ENCODE measurements at places on chromosomes 4 and X. TPM values are rescaled to one million over a fixed set of nuclear protein-coding genes. Genes with fewer than 3 reads are reported as not detected.

Gene DDIT4L
- 3.9 TPM for total RNA-seq

Gene CENPI
- total RNA-seq: 24.2 TPM

Gene JADE3
- 4.7 TPM for total RNA-seq

Gene TRIM2
- total RNA-seq: 52.2 TPM

Gene SPOCK3
- total RNA-seq: not detected

GRCh38 chrX:77704881-77705280 lies 81.1 kb downstream of the ATRX start:
- no peak for DNase-seq

- DNase-seq: no peak
These were observed 51.7 kb downstream of the TMEM154 start for GRCh38 chr4:152628128-152628527.

DNA sequence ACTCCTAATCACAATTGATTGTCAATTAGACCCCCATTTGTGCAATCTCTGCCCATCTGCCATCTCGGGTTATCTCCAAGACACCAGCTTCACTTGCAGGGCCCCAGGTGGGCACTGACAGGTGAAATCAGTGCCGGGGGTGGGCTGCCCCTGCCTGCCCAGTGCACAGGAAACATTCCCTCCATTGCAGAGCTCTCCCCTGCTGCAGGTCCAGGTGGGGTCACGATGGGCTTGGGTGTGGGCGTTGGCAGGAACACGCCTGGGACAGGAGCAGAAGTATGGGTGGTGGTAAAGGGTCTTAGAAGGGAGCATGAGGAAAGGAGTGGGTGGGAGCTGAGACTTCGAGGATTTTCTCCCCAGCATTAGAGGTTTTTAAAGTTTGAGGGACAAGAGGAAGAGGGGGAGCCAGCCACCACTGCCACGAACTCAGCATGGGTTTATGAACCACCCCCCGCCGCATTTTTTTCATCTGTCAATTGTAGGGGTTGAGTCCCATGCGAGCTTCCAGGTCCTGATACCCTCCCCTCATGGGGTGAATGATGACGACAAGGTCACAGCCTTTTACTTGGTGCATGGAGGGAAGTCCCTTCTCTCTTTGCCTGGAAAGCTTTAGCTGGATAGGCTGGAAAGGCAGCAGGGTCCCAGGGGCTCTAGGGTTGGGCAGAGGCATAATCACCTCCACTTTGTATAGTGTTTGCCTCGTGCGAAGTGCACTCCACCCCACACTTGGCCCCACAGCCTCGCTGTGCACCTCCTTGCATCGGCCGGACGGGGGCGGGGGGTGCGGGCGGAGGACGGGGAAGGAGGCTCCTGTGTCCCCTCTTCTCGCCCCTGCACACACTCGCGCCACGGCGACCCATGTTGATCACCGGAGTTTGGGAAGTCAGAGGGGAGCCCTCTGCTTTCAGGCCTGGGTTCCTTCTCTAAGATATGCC lies 3.5 kb upstream of the NKX1-1 start:
- DNase-seq: no peak

DNA sequence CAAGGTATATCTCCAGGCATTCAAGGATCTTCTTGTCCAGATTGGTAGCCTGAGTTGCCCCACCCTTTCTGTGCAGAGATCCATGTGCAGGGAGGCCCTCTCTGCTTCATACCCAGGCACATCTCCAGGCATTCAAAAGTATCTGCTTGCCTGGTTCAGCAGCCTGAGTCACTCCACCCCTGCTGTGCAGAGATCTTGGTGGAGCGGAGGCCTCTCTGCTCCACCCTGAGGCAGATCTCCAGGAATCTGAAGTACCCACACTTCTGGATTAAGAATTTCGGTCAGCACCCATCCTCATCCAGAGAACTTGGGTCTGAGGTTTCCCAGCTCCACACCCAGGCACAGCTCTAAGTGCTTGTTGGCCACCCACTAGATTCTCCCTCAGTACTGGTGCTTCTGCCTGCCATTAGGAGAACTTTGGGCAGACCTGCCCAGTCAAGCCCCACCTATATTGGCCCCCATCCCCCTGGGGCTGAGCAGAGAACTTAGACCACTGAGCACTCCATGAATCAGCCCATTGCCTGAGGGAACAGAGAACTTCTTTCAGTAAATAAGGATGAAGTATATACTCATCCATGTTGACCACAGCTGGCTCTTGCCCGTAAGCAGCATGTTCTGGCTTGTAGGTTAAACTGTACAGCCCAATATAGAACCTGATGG lies 199.5 kb upstream of the ZCCHC13 start:
- peak; percentile 5 for DNase-seq

DNA sequence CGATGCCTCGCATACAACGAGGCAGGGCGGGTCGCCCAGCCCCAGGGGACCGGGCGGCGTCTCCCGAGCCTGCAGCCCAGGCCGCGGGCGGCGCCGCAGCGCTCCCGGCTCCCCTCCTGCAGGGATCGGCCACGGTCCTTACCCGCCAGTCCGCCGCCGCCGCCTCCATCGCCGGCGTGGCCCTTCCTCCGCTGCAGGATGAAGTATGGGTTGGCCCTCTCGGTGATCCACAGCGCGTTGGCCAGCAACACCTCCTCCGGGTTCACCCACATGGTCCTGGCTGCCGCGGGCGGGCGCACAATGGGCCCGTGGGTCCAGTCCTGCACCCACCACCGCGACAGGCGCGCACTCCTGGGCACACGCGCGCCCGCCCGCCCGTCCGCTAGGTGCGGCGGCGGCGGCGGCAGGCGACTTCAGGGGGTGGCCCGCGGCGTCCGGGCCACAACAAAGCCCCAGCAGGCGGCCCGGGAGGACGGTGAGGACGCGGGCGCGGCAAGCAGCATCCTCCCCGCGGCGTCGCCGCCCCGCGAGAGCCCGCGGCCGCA lies 339 bp downstream of the TBC1D9 start:
- DNase-seq: peak; percentile 46

Data from IMR-90 (cell line).